Stimulated activated CD8-positive, alpha-beta memory T cell treated with anti-CD3 and anti-CD28 coated beads, Interleukin-4, amount 100 ng/mL, for 1 hour (primary cell): ENCODE measurements at places on chromosomes 16 and 17.

DNA sequence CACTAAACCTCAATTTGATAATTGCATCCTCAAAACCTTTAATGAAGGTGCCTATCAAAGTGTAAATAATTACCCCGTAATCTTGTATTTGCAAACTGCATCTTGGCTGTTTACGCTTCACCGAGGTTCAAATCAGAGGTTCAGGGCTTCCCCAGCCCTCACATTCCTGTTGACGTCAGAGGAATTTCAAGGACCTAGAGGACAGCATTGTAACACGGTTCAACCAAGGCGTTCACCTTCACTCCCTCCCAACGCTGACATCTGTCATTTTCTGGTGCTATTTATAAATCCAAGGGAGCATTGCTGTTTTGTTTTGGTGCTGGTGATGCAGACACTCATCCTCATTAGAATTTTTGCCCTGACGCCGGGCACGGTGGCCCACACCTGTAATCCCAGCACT, 691.6 kb upstream of the RBFOX1 start:
- DNase-seq, result no peak

GRCh38 chr16:79372503-79373184, 227.9 kb downstream of the MAF start:
- no peak for DNase-seq

GRCh38 chr17:17151541-17151940, 54.6 kb downstream of the PLD6 start:
- DNase-seq, result no peak

- no peak for DNase-seq
Measured at GRCh38 chr17:80871341-80871740, 120.3 kb upstream of the CHMP6 start.

- DNase-seq, result no peak
Measured at GRCh38 chr17:9456330-9456729, 119.3 kb downstream of the STX8 start.

DNA sequence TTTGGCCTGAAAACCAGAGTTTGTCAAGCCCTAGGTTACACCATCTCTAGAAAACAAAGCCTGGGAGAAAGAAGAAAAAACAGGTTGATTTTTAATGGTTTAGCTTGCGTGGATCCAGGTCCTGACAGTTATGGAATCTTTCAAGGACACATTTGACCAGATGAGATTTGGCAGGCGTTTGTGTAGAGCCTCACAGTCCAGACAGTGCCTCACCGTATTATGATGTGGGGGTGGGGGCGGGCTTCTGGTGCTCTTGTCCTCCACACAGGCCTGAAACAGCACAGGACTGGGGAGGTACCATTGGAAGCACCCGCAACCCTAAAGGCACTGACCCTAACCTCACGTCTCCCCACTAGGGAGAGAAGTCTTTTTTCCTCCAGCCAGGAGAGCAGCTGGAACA, 19.6 kb downstream of the MVP start:
- no peak for DNase-seq

- no peak for DNase-seq
Measured at GRCh38 chr16:57025941-57026777, 36.8 kb downstream of the NLRC5 start.
